ENCODE measurements at places on chromosomes 3 and 15.

DNA sequence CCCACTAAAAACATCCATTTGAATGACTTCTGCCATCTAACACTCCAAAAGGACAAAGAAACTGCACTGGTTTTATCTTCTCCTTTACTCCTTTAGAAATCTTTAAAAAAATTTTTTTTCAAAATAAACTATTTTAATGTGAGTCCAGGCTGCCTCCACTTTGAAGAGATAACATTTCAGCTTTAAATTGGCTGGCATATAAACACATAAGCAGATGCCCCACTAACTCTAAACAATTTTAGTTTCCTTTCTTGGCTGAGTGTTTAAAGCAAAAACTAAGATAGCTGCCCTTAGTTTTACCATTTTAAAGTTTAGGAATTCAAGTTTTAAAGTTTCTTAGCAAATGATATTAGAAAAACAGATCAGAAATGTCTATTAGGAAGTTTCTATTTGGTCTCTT lies 39.9 kb downstream of the PDZRN3 start:
- no peak for DNase-seq

GRCh38 chr15:92869263-92869940 lies 30.7 kb upstream of the CHD2 start:
- no peak for DNase-seq

GRCh38 chr15:80473286-80474223 lies 69.4 kb downstream of the ARNT2 start:
- no peak for DNase-seq

DNA sequence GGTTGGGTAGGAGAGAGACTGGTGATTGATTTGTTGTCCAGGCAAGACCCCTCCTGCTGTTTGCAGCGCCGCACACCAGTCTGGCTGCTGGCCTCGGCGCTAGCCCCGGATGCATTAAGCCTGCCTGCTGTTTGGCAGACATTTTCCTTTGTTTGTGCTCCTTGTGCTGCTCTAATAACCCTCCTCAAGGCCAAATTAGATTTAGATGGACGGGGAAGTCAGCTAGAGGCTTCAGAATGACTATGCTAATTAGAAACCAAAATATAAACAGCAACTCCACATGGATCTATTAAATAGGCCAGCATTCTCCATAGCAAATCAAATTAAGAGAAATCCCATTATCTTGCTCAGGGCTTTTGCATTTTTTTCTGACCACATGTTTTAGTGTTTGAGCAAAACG lies 445.2 kb downstream of the SQOR start:
- DNase-seq = no peak

- no peak for DNase-seq
Observed at GRCh38 chr3:114994554-114995341, 152.3 kb downstream of the ZBTB20 start.

GRCh38 chr15:39543651-39544050 lies 37.2 kb upstream of the THBS1 start:
- no peak for DNase-seq

- no peak for DNase-seq
Observed at GRCh38 chr15:57947781-57948180, 117.7 kb downstream of the ALDH1A2 start.

DNA sequence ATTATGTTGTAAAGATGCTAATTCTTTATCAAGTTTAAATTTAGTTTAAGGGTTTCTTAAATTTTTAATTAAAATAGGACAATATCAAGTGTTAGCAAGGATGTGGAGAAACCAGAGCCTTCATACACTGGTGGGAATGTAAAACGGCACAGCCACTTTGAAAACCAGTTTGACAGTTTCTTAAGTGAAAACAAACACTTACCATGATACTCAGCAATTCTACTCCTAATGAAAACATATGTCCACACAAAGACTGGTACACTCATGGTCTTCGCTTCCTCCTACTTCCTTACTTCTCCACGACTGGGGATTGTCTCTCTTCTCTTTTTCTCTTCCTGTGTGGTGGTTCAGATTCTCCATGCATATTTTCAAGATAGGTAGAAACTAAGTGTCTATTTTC lies 9.2 kb downstream of the SKIC8 start:
- no peak for DNase-seq

- no peak for DNase-seq
Observed at GRCh38 chr3:128050597-128050996, 1.6 kb upstream of the SEC61A1 start.

DNA sequence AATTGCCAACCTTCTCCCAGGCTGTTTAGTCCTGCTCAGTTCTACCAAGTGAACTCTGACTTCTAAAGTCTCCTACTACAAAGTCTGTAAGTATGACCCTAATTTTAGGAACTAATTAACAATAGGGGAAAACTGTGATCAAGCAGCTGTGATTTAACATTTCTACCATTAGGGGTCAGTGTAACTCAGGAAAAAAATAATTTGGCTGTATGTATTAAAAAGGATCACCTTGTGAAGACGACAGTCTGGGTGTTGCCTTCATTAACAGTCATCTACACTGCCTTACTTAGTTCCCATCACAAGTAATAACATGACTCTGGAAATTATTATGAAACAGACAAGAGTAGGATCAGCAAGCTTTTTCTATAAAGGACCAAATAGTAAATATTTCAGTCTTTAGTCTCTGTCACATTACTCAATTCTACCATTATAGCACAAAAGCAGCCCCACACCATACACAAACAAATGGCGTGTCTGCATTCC lies 4.2 kb upstream of the NPHP3 start:
- DNase-seq = no peak

DNA sequence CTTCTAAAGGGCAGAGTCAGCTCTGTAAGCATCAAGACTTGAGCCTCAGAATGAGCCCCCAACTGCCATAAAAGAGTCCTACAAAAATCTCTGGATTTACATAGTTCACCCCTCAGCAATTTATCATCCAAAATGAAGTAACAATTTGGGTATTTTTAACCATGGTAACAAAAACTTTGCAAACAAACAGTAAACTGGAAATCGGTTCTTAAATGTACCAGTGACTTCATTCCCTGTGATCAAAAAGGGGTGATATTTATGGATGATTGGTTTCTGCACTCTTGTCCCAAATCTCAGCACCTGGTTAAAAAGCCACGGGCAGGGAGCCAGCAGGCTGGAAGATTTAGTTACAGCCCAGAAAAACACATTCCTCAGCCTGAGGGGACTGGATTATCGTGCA lies 73.6 kb downstream of the TFG start:
- no peak for DNase-seq

- DNase-seq = no peak
Observed at GRCh38 chr3:42292009-42292408, 26.0 kb upstream of the CCK start.

GRCh38 chr15:101201411-101202174 lies 50.3 kb downstream of the CHSY1 start:
- DNase-seq = no peak

- DNase-seq = no peak
Observed at GRCh38 chr15:63505842-63506222, 1.4 kb downstream of the USP3 start.

DNA sequence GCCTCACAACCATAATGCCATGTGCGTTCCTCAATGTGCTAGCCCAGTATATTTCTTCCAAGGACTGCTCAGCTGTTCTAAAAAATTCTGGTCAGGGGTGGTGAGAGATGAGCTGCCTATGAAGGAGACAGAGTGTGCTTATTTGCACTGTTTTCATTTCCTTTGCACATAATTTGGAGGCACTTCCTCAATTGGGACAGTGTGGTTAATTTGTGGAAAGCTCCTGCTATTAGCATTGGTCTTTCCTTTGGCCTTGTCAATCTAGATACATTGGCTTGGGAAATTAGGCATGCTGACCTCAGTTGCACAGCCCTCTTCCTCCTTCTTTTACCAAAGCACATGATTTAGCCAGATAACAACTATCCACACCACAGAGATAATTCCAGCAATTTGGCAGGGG lies 9.4 kb downstream of the FAM81A start:
- DNase-seq = no peak

GRCh38 chr3:121976727-121977126 lies 45.3 kb downstream of the ILDR1 start:
- no peak for DNase-seq

GRCh38 chr15:39491115-39491885 lies 89.6 kb upstream of the THBS1 start:
- no peak for DNase-seq

DNA sequence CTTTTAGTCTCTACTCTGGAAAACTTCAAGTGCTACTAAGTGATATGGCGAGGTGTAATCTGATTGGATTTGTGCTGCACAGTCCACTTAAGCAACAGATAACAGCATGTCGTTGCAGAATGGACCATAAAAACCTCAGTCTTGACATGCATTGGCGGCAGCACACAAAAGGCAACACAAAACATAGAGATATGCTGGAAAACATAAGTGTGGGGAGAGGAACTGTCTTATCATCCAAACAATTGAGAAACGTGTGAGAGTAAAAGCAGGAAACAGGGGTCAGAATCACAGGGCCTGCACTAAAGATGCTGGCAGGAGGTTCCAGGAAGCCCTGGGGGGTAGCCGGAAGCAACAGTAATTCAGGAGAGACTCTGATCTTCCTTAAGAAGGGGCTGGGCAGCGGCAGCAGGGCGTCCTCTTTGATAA lies 82.1 kb downstream of the CGNL1 start:
- DNase-seq = no peak

GRCh38 chr3:165797551-165797950 lies 39.7 kb downstream of the BCHE start:
- DNase-seq = no peak

DNA sequence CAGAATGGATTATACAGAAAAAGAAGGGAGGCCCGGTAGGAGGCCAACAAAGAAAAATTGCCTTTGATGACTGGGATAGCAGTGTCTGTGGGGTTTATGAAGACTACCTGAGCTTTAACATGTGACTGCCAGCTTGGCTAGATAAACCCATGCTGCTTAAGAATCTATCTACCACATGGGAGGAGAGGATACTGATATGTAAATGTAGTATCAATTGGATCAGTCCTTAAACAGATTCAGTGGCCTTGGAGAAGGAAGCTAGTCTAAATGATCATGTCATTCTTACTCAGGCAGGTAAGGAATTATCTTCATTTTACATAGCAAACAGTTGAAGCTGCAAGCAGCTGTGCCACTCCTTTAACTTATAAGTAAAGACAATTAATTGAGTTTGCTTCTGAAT lies 50.0 kb upstream of the SYNPR start:
- no peak for DNase-seq

DNA sequence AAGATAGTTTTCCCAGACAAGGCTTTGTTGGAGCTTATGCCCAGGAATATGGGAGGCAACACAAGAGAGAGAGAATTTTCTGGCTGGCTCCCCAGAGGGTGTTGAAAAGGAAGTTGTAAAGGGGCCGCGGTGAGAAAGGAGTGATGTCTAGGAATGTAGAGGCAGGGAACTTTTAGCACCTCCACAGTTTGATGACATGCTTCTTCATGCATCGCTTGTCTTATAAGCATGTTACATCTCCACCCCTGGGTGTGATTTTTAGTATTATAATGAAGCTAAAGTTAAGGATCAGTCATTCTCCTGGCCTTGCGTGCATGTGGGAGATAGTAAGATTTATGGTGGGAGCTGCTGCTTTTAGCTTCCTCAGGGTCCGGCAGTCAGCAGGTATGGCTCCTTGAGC lies 32.8 kb upstream of the TF start:
- DNase-seq = no peak

GRCh38 chr3:171328419-171329082 lies 131.7 kb downstream of the TNIK start:
- DNase-seq = no peak

DNA sequence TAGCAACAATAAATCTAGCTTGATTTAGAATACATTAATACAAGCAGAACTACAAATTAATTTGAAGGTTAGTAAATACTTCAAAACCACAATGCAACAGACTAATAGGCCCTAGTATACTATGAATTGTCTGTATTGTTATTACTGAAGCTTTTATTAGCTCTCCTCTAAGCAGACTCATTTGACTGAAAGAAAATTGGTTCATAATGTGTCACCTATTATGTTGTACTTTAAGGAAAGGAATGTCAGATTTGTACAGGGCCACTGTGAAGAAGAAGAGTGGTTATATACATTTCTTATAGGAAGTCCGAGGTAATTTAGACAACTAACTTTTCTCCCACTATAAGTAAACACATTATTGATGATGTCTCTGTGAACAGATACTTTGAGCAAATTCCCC lies 954.5 kb downstream of the ZPLD1 start:
- DNase-seq = no peak

DNA sequence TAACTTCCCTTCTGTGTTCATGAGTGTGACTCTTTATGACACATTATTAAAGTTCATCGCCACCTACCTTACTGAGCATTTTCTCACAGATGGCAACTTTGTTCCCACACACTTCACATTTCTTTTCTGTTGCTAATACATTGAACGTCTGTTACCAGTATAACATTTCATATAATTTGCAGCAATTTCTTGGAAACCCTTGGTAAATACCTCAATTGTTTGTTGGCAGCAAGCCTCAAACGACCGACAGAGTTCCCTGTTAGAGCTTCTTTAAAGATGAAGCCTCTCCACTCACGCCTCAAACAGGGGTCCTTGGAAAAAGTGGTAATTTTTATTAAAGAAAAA lies 3.2 kb upstream of the CHSY1 start:
- DNase-seq = no peak

DNA sequence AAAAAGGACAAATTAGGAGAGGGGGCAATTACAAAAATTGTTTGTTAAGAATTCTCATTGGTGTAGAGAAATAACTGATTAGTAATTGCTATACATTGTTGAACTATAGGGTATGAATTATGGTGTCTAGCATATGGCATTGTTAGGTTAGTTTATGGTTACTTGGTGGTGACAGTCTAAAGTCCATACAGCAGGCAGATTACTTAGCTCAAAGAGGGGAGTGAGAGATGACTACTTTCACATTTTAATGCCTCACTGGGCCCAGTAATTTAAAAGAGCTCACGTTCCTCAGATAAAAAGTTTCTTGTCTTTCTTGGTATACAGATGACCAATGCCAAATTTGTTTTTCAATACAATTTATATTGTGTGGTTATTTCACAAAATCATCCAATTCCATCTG lies 112.4 kb upstream of the NEDD4 start:
- no peak for DNase-seq

GRCh38 chr3:184380185-184380626 lies 352 bp downstream of the CHRD start:
- DNase-seq = no peak

- no peak for DNase-seq
Observed at GRCh38 chr3:100496711-100497261, 4.4 kb downstream of the TMEM45A start.

- no peak for DNase-seq
Observed at GRCh38 chr3:71309342-71309741, 274.2 kb downstream of the FOXP1 start.

- no peak for DNase-seq
Observed at GRCh38 chr15:91863621-91864255, 10.2 kb downstream of the SLCO3A1 start.

DNA sequence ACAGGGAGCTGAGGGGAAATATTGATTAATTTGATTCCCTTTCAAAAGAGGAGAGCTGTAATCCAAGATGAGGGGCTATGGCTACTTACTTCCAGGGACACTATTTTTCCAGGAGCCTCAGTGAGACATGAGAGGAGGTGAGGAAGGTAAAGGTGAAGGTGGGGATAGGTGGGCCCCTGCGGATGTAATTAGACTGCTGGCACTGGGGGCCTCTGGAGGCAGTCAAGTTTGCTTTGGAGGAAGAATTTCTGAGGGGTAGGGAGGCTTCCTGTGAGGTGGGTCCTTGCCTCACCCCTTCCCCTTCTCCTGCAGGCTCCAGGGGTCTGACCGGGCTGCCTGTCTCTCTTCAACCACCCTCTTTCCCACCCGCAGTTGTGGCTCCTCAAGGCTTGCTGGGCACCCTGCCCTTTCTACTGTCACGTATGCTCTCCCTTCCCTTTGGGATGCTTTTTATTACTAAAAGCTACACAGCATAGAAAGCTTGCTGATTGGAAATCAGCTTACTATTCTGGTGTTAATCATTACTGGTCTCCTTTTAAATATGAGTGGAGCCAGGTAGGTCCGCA lies 22.5 kb downstream of the GASK1A start:
- DNase-seq = no peak

All from natural killer cell treated with Interleukin-12 subunit alpha and Interleukin-12 subunit beta and Interleukin-15 and Interleukin-18, amount 100 ng/mL, for 72 hours (primary cell).